ENCODE measurements at places on chromosomes 1 and 21.

DNA sequence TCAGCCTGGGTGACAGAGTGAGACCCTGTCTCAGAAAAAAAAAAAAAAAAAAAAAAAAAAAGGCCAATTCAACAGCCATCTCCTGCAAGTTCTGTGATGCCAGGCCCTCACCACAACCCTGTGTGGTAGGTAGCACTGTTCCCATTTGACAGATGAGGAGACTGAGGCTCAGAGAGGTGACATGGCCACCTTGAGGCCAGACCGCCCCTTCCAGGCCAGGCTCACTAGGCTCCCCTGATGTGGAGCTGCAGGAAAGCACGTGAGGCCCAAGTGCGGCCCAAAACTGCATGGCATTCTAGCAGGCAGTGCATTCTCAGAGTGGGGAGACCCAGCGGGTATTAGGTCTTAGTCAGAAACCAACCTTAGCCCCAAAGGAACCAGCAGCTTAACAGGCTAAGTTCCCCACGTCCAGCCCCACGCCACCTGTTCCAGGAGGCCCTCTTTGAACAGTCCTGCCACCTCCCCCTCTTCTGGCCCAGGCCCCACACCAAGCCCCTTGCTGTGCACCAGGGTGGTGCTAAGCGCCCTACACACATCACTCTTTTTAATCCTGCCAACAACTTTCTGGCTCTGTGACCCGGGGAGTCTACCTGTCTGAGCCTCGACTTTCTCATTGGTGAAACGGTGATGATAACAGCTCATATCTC is 11.7 kb upstream of the ECE1 start:
- DNase-seq = no peak

DNA sequence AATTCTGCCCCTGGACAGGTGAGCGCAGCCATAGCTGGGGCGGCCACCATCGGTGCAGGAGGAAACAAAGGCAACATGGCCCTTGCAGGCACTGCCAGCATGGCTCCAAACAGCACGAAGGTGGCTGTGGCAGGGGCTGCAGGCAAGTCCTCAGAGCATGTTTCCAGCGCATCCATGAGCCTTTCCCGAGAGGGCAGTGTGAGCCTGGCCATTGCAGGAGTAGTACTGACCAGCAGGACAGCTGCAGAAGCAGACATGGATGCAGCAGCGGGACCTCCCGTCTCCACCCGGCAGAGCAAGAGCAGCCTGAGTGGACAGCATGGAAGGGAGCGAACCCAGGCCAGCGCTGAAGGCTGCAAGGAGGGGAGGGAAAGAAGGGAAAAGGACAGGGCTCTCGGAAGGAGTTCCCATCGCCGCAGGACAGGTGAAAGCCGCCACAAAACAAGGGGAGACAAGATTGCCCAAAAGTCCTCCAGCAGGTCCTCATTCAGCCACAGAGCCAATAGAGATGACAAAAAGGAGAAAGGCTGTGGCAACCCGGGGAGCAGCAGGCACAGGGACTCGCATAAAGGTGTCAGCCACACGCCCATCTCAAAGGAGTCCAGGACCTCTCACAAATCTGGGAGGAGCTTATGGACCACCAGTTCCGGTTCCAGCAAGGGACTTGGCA is 17.4 kb downstream of the ATF3 start:
- DNase-seq = no peak

DNA sequence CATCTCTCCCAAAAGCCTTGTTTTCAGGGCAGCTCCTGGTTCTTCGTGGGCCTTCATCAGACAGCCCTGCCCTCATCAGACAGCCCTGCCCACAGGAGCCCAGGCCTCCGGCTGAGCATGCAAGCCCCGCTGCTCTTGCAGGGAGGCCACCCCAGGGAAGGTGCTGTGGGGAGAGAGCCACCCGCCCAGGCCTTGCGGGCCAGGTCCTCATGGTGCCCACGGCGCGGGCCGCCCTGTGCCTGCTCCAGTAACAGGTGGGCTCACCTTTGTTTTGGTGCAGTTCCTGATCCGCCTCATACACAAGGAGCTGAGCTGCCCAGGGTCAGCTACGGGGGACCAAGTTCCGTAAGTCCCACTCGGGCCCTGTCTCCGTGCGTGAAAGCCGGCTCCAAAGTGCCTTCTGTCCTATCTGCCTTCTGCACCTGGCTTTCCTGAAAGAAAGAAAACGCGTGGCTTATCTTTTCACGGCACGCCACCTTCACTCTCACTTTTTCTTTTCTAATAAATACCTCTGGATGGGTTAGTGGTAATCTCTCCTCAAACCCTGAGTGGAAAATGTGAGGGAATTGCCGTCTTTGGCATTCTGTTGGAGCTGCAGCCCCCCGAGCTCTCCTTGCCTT is 65.9 kb downstream of the SLC37A1 start:
- no peak for DNase-seq

- no peak for DNase-seq
Measured at GRCh38 chr1:167219194-167219593, 1.5 kb upstream of the POU2F1 start.

DNA sequence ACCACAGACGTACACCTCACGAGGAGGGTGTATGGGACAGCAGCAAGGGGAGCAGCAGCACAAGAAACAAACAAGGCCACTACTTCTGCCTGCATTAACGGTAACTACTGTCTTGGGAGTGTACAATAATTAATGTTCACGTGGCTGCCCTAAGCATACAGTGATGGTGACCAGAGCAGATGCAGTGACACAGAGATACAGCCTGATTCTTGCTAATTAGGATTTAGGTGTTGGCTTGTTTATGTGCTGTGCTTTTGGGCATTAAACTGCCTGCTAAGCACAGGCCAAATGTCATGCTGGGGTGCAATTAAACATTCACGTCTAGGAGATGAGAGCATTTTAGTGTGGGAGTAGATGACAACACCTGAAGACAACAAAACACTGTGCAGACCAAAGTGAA is 7.2 kb downstream of the ZNF669 start:
- DNase-seq = no peak

DNA sequence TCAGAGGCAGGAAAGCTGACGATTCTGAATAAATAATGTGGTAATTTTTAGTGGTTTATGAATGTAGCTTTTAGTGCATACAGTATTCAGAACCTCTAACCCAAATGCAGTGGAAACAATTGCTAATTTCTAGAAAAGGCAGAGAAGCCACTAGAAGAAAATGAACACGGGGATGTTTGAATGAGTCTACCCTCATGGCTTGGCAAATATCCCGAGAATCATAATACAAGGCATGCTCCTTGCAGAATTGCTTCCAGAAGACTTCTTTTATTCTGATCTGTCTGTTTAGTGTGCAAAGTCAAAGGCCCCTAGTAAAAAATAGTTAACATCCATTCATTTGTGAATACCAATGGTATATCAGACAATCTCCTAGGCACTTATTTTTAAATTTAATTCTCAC is 246.8 kb downstream of the LMO4 start:
- no peak for DNase-seq

- DNase-seq = no peak
Measured at GRCh38 chr1:24896596-24897262, 33.3 kb downstream of the RUNX3 start.

- DNase-seq = no peak
Measured at GRCh38 chr1:226119169-226119568, 56.7 kb downstream of the H3-3A start.

- DNase-seq = no peak
Measured at GRCh38 chr1:92274939-92275338, 23.8 kb downstream of the GLMN start.

DNA sequence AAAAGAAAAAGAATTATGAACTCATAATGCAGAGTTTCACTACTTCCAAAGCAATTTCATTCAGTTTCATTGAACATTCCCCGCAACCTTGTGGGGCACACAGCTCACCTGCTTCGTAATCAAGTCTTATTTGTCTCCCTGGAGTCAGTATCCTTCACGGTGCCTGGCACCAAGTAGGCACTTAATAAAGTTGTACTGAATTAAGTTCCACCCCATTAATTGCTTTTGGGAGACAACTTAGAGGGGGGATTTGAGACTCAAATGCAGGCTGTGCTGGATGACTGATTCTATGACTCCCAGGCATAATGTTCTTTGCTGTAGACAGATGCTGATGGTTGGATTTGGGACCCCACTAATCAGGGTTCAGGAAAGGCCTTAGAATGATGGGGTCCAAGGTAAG is 6.5 kb upstream of the ID3 start:
- no peak for DNase-seq

- DNase-seq = no peak
Measured at GRCh38 chr21:45331531-45332147, 43.9 kb upstream of the POFUT2 start.

DNA sequence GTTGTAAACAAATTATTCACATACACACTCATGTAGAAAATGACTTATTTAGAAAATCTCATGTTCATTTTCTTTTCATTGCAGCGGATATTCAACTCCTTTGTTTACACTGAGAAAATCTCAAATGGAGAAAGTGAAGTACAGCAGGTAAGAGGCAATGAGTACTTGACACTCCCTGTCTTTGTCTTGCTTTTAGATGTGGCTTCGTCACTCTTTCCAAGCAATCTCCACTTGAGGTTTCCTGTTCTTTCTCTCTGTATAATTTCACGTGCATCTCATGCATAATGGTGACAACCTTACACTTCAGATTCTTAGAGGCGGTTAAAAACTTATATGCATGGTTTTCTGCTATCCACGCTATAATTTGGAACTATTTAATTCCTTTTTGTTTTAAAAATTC is 80.6 kb downstream of the CACHD1 start:
- no peak for DNase-seq

DNA sequence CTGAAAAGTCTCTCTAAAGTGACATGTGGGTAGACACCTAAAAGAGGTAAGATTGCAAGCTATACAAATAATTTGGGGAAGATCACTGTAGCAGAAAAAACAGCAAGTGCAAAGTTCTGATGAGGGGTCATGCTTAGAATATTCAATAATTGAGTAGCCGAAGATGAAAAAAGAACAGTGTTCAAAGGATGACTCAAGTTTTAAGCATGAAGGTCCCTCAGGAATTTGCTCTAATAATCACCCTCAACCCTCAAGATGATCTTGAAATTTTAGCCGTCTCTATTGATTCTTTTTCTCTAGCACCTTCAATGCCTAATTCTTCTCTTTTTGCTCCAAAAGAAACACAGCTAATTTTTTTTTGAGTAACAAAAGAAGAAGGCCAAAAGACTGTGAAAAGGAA is 190.6 kb upstream of the ZNHIT6 start:
- no peak for DNase-seq

GRCh38 chr1:53783056-53783455 is 44.1 kb upstream of the GLIS1 start:
- DNase-seq = no peak

DNA sequence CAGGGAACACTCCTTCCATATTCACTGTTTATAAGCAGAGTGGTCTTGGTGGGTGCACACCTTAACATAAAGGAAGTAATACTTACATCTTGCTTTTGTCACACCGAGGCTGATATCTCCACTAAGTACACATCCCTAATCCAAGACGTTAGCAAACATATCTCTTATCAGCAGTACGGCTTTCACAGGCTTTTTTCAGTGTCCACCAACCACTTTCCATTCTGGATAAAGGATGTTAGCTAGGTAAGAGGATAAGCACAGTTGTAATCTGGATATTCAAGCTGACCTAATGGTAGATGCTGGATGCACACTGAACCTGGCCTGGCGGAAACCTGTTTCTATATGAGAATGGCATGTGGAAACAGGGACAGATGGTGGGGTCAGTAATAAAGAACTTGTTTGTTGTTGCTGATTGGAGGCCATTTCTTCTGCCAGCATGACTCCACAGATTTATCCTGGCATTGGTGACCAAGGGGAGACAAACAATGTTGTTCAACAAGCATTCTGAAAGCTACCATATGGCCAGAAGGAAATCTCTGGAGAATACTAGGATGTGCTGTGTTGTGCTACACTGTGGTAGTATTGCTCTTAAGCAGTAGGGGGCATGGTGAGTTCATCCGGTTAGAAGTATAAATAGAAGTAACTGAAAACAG is 416.4 kb downstream of the PTBP2 start:
- DNase-seq = peak; percentile 90

DNA sequence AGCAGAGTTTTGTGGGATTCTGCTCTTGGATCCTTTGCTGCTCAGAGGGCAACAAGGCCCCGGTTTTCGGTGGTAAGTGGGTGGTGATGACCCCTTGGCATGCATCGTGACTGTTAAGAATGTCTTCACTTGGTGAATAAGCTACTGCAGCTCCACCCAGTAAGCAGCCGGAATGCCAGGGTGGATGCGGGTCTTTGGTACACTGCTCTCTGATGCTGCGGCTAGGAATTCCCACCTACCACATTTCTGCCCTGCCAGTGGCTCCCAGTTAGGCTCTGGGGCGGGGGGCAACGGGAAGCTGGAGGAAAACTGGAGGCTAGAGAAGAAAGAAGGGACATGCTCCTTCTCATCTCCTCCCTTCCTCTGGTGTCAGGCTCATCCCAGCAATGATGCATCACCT is 180.4 kb upstream of the GALNT2 start:
- DNase-seq = no peak

DNA sequence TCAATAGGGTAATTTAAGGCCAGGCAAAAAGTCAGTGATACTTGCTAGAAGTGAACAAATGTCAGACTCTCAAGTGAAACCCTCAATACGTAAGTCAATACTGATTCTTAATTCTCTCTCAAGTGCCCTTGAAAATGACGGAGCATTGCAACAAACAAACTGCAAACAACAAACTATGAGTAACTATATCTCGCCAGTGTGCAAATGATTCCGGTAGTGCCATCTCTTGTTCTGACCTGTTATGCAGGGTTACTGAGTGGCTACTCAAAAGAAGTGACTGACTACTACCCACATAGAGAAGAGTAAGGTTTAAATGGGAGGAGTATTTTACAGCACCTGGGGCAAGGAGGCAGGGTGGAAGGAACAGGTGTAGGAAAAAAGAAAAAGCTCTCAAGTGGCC is 1.6 kb downstream of the SLC19A2 start:
- no peak for DNase-seq

DNA sequence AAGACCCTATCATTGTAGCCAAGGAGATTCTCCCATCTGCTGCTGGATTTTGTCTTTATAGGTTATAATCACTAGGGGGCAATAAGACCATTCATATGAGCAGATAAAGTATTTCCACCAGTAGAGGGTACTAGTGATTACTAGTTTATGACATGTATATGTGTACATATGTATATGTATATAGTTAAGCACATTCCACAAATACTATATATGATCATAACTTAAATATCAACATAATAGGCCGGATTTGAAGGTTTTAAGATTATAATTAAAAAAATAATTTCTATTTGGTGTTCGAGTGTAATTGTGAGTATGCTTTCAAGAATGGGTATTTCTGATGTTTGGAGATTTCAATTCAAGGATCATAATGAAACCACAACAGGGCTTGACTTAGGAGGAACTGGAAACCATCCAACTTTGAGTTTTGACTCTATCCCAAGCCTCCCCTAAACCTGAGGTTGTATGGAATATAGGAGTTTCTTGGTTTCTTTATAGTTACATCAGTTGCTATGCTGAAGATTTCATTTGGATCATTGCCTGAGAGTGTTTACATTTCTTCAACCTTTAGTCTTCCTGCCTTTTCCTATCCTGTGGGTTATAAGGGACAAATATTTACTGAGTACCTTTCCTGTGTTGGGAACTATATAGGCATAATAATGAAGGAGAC is 16.9 kb downstream of the TCEANC2 start:
- DNase-seq = peak; percentile 31

GRCh38 chr1:157147906-157148700 is 9.9 kb upstream of the ETV3 start:
- no peak for DNase-seq

- DNase-seq = no peak
Measured at GRCh38 chr1:224378855-224379631, 22.4 kb downstream of the CNIH4 start.

Data from brain pericyte (primary cell).